Fibroblast of the aortic adventitia (primary cell): ENCODE measurements at places on chromosomes 2 and 18. TPM values are rescaled to one million over a fixed set of nuclear protein-coding genes. Genes with fewer than 3 reads are reported as not detected.

- no peak for DNase-seq
Observed at GRCh38 chr2:173681881-173682650, 283.1 kb downstream of the SP3 start.

DNA sequence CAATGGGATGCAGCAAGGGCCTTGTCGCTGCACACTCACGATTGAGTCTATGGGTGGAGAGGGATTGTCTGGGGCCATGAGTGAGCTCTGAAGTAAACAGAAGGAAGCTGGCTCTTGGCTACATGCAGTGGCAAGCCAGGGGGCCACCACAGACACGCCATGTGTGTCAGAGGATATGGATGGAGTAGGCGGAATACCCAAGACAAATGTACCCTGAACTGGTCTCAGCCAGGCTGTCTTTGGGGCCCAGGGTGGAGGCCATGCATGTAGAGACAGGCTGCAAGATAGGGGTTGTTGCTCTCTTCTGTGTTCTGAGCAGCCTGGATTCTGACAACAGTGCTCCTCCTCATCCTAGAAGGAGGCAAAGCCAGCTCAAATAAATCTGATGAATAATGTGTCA is 24.0 kb upstream of the ITGA6 start:
- no peak for DNase-seq

SERPINB3 gene
- total RNA-seq, result not detected in 2 replicates

DNA sequence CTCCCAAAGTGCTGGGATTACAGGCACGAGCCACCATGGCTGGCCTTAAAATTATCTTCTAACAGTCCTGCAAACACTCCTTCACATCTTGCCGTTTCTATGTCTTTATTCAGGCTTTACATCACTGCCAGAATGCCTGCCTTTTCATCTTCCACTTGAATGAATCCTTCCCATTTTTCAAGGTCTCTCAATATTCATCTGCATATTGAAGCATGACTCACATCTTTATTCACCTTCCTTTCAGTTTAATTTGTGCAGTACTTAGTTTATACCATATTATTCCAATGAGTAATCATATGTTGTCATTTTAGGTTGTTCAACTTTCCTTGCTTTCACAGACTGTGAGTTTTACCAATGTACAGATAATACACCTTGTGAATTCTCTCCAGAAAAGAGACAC is 510.1 kb upstream of the PIK3C3 start:
- no peak for DNase-seq

ASXL3 gene
- total RNA-seq, result 0.54 TPM in 1 of 2 replicates, not detected in the other

DNA sequence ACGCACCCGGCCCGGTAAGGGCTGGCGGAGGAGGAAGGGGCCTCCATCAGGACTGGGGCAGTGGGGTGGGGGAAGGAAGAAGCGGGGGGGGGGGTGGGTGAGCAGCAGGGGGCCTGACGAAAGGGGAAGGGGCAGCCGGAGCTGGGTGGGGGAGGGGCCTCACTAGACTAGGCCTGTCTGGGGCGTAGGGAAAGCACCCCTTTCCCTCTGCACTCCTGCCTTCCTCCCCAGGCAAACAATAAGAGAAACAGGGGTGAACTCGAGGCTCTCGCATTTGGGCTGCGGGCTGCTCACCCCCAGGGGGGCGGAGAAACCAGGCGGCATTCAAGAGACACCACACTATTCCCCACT is 82.7 kb upstream of the POMC start:
- DNase-seq, result no peak

DNA sequence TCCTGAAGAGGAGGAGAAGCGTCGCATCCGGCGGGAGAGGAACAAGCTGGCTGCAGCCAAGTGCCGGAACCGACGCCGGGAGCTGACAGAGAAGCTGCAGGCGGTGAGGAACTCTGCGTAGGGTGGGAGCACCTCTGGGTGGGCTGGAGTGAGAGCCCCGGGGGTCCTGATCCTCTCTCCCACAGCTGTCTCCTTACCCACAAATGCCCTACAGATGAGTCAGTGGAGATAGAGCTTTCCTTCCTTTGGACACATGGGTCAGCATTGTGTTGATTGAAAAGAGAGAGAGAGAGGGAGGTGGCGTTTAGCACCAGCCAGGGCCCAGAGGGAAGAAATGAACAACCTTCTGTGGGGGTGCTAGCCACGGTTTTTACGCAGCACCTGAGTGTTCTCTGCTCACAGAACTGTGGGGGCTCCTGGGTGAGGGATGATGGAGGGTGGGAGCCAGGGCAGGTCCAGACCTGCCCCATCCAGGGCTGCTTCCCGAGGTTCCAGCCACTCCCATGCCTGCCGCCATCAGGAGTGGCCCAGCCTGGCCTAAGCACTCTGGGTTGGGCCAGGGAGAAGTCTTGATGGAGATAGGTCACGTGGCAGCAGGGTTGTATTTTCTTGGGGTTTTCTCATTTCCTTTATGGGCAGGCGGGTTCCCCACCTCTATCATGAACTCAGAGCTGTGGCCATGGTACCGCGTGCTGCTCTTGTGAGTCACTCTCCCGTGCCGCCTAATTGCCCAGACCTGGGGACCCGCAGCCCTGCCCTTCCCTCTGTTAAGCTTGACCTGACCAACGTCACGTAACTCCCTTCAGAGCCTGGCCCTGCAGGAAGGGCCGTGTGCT is 16.3 kb downstream of the FOSL2 start:
- DNase-seq, result no peak

OTX1 gene
- 0.27 and 0.57 TPM in 2 replicates for total RNA-seq

RAX gene
- not detected in 2 replicates for total RNA-seq

PXDN gene
- total RNA-seq, result 55.5 and 137 TPM in 2 replicates

PTPRN gene
- total RNA-seq, result 0.36 and 1.8 TPM in 2 replicates

DNA sequence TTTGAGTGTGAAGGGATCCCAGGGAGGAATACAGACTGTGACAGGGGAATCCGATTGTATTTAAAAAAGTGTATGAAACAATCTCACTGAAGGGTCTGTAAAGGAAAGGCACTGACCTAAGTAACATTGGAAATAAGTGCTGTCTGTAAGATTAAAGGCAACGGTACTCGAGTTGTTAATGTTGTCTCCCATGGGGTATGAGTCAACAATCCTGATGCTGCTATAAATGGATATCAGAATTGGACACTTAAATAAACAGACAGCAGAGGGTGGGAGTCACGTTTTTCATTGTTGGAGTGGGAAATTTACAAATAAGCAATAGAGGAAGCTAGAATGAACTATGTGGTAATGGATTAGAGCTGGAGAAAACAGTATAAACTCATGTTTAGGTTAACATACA is 452.4 kb upstream of the RGPD4 start:
- no peak for DNase-seq

RDH14 gene
- total RNA-seq, result 34.5 and 40.5 TPM in 2 replicates

DNA sequence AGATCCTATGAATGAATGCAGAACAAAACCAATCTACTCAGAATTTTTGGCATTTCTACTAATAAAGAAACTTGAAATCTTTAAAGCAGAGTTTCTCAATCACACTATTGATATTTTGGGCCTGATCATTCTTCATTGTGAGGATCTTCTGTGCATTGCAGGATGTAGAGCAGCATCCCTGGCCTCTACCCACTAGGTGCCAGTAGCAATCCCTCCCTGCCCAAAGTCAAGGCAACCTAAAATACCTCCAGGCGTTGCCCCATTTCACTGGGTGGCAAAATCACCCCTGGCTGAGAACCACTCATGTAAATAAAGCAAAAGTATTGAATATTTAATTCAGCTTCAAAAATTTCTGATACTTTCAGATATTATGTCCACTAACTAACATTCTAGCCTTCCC is 213.0 kb downstream of the SP3 start:
- peak; percentile 44 for DNase-seq

DNA sequence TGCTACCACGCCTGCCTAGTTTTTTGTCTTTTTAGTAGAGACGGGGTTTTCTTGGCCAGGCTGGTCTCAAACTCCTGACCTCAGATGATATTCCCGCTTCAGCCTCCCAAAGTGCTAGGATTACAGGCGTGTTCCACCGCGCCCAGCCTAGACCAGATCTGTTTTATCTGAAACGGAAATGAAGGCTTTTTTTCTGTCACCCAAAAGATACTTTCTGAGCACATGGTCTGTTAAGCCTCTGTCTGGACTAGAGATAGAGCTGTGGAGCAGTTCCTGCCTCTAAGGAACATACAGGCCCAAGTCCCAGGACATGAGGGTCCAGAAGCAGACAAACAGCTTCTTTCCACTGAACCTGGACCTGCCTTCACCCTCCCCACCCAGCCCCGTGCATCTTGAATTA is 43.6 kb upstream of the PTMA start:
- no peak for DNase-seq

GRCh38 chr2:70472221-70472890 is 81.3 kb downstream of the TGFA start:
- peak; percentile 2 for DNase-seq
